NCI-H526 (cell line): ENCODE measurements at places on chromosomes 12 and 14.
A peak's percentile ranks its signal among the peaks of the same experiment; 100 is the strongest.

DNA sequence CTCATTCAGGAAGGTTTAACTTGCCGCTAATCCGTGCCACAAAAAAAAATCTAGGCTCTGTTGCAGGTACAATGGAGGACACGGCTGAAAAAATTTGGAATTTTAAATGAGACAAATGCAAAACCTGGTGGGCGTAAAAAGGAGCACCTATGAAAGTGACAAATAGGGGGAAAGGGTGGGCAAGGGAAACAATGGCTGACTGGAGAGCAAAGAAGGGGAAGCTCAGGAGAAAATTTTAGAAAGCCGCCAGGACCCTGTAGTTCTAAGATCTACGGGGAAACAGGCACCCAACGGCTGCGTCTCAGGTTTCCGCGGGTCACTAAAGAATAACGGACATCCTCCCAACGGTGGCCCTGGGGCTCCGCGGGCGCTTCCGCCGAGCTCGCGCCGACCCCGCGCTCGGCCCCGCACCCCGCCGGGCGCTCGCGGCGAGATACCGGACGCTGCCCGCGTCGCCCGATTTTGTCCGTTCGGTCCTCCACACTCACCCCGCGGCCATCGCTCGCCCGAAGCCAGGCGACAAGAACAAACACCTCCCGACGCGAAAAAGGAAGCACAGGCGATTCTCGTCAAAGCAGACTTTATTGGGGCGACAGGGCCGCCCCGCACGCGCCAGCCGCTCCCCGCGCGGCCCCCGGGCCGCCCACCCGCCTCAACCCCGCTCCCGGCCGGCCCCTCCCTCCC lies 1.1 kb upstream of the YY1 start:
- peak; percentile 78 for DNase-seq

DNA sequence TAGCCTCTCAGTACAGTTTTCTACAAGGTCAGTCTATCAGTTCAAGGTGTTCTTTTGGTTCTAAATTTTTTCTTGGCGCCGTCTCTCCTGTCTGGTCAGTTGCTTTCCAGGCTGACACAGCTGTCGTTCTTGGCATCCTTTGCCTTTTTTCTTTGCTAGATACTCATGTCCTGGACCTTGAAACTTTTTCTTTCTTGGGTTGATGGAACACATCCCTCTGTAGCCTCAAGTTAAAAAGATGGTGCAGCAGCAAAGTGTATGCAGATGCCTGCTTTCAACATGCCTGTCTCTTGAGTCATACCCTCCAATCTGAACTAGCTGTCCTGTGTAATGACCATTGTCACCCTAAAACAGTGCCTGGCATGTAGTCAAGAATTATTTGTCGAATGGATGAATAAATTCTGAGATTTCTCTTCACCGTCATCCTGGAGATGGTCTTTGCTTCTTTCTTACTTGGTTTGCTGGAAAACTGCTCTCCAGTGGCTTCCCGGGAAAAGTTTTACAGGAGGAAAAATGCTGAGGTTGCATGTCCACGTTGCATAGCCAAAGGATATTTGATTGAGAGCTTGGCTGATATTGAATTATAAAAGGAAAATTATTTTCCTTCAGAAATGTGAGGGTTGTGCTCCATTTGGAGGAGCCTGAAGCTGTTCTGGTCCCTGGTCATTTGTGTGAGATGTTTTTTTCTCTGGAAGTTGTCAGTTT lies 4.6 kb downstream of the NYNRIN start:
- DNase-seq, result no peak

DNA sequence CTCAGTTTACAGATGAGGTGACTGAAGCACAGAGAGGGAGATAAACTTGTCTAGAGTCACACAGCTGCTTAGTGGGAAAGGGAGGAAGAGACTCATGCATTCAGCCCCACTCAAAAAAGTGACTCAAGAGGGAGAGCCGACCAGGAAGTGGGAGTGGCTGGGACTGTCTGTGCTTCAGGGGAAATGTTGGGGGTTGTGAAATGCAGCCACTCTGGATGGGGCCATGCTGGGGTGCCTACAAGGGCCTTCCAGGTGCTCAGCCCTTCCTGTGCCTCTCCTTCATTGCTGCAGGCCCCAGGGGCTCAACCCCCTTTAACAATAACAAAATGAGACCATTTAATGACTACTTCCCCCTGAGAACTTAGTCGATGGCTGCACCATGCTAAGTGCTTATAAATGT lies 41.8 kb downstream of the CACNA1C start:
- DNase-seq, result no peak

GRCh38 chr14:22460461-22461195 lies 128.4 kb downstream of the DAD1 start:
- no peak for DNase-seq

DNA sequence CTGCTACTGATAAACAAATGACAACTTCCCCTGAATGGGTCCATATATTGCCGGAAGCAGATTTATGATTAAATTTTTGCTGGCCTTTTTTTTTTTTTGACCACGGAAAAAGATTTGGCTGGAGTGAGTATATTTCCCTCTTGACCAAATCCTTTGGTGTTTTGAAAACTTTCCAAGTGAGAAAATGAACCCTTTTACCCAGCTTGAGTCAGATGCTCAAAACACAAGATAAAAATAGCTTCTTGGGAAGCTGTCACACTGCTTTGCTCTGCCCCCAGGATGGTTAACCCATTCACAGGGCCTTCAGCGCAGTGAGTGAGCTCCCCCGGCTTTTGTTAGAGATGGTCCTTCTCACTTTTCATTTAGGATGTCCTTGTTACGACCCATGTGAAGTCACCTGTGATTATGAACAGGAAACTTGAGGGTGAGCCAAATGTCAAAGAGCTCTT lies 224.3 kb downstream of the PELI2 start:
- DNase-seq, result no peak

GRCh38 chr12:3165078-3165980 lies 88.2 kb downstream of the TSPAN9 start:
- DNase-seq, result no peak

DNA sequence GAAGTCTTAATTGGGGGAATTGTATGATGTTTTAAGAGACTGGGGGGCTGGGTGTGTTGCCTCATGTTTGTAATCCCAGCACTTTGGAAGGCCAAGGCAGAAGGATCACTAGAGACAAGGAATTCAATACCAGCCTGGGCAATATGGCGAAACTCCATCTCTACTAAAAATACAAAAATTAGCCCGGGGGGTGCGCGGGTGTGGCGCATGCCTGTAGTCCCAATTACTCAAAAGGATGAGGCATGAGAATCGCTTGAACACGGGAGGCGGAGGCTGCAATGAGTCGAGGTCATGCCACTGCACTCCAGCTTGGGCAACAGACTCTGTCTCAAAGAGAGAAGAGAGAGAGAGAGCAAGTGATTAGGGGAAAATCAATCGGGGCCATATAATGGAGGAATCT lies 600.5 kb downstream of the SLC16A7 start:
- DNase-seq, result no peak

- DNase-seq, result no peak
These were observed 11.5 kb upstream of the TSPAN11 start for GRCh38 chr12:30914986-30915591.

DNA sequence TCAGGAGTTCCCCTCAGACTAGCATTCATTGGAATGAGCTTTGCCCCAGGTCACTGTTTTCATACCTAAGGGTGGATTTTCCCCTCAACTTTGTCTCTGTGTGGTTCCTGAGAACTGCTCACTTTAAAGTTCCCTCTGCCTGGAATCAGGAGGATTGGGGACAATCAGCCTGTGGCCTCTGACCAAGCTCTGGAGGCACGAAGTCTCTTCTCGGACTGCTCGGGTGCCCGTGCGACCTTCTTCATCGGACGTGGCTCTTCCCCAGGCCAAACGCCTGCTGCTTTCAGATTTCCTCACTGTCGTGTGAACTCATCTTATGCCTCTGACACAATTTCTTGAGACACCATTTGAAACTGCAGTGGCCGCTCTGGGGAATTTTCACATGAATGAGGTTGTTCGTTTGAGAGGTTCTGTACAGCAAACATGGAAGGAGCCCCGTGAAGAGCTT lies 153.7 kb upstream of the PZP start:
- no peak for DNase-seq

DNA sequence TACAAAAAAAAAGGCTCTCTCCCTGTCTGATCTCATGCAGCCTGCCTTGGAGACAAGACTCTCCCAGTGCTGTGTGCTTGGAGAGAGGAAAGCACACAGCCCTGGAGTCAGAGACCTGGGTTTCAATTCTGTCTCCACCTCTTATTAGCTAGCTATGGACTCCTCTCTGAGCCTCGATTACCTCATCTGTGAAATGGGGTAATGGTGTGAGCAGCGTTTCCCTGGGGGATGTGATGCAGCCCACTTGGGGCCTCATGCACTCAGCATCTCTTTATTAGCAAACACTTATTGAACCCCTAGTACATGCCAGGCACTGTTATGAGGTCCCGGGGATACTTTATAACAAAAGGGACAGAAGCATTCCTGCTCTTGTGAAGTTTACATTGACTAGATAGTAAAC lies 12.5 kb downstream of the SDS start:
- DNase-seq, result no peak

GRCh38 chr12:12562585-12563261 lies at the start of gene DUSP16:
Gene DUSP16 (minus strand): TSS chr12:12562863. CDS start chr12:12521098, 41,765 bp downstream.
- DNase-seq, result peak; percentile 95

DNA sequence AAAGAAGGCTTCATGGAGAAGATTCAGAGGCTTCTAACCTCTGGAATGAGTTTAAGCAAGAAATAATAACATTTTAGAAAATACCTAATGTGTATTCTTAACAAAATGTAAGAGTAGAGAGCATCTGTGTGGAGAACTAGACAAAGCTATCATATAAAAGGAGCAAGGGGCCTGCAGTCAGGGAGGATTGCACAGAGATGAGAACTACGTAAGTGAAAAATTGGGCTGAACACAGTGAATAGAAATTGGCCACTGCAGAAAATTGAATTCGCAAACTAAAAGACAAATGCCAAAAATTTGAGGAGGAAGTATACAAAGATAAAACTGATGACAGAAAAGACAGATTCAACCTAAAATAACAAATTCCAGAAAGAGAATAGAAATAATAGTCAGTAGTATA lies 92.8 kb downstream of the TGFB3 start:
- no peak for DNase-seq

DNA sequence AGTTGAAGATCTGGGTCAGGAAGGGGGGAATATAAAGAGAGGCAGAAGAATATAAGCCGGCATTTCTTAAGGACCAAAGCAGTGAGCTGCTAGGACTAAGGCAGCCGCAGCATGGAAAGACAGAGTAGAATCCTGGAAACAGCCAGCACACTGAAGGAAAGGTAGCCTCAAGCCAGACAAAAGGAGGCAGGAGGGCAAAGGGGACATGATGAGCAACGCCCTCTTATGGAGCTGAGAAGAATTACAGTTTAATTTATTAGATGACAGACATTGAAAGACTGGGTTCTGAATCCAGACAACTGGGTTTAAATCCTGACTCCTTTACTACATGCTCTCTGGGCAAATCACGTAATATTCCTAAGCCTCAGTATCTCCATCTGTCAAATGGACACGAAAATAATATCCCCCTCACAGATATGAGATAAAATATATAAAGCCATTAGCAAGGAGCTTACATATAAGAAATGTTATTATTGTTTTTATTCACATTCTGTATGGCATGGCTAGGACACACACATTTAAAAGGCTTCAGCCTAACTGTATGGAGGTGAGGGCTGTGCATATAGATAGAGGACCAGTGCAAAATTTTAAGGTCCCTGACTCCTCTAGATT lies 8.1 kb upstream of the PCED1B start:
- peak; percentile 46 for DNase-seq

- no peak for DNase-seq
These were observed 946.2 kb downstream of the BCL11B start for GRCh38 chr14:98325761-98326160.

DNA sequence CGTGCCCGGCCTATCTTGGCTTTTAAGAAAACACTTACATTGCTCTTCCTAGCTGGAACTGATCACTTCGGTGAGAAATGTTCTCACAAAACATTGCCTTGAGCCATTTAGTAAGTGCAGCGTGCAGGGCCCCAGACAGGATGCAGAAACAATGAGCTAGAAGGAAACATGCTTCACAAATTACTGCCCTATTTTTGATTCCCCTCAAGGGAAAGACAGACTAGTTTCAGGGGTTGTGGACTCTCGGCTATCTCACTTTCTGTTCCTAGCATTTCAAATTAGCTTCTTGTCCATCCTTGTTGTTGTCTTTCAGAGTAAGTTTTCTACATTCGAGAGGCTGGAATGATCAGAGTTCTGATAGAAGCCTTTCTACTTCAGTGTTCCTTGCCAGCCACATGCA lies 21.6 kb downstream of the TGFB3 start:
- no peak for DNase-seq

DNA sequence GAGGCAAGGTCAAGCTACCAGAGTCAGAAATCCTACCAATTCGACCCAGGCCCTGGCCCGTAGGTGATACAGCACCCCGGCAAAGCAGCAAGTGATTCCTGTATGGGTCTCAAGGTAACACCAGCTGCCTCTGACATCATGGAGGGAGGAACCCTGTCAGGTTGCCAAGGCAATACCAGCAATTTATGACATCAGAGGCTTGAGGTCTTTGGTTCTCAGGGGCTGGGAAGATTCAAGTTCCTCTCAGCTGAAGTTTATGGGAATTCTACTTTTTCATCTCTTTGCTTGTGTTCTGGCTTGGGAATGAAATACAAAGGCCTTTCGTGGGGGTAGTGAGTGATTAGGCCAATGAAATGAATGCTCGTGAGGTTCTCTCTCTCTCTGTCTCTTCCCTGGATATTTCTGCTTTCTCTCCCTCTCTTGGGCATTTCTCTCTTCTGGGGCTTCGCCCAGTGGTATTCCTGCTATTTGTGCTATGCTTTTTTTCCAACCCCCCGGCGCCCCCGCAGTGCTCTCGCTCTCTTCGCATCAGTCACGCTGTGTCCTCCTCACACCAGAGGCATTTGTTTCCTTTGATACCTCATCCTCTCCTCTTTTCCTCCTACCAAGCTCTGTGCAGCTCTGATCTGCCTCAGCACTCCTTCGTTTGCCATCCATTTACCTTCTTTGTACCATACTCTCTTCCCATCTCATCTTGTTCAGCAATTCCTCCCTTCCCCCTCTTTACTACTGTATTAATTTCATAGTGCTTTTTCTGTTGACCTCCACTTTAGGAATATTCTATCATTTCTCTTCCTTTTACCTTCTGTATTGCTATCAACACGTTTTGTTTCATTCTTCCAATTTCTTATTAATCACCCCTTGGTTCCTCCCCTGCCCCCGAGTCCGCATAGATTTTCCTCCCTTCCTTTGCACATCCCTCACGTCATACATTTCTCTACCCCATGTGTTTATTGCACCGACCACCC lies 2.9 kb downstream of the ZFHX2 start:
- DNase-seq, result no peak
